Head of caudate nucleus (tissue), 42 donors: ENCODE measurements at places on chromosomes 6 and 20.

- DNase-seq, result no peak
These were observed 161.6 kb downstream of the QRSL1 start for GRCh38 chr6:106790935-106791334.

DNA sequence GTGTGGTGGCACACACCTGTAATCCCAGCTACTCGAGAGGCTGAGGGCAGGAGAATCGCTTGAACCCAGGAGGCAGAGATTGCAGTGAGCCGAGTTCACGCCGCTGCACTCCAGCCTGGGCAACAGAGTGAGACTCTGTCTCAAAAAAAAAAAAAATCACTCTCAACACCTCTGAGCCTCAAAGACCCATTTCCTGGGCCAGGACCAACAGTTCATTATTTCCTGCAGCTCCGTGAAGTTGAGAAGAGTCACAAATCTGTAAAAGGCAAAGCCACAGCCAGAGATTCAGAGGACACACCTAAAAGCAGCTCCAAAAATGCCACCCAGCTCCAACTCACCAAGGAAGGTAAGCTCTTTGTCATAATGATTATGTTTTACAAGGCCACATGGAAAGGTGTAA lies 15.2 kb upstream of the NOP56 start:
- DNase-seq, result no peak

DNA sequence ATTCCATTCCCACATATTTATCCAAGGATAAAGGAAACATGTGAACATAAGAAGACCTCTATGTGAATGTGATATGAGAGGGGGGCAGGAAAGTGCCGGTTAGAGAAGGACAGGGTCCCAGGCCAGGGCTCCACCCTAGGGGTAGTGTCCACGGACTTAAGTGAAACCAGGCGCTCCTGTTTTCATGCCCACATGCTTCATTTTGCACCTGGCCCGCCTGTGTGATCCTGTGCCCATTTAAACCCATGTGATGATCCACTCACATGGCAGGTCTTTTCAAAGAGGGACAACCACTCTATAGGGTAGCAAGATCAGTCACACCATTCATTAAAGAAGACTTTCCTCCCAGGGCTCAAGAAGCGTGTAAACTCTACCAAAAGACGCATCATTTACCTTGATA lies 865.3 kb upstream of the GJE1 start:
- DNase-seq, result no peak

- no peak for DNase-seq
These were observed 49.9 kb downstream of the PRDM1 start for GRCh38 chr6:106135911-106136571.

GRCh38 chr6:79373880-79374279 lies 139.4 kb upstream of the HMGN3 start:
- no peak for DNase-seq

DNA sequence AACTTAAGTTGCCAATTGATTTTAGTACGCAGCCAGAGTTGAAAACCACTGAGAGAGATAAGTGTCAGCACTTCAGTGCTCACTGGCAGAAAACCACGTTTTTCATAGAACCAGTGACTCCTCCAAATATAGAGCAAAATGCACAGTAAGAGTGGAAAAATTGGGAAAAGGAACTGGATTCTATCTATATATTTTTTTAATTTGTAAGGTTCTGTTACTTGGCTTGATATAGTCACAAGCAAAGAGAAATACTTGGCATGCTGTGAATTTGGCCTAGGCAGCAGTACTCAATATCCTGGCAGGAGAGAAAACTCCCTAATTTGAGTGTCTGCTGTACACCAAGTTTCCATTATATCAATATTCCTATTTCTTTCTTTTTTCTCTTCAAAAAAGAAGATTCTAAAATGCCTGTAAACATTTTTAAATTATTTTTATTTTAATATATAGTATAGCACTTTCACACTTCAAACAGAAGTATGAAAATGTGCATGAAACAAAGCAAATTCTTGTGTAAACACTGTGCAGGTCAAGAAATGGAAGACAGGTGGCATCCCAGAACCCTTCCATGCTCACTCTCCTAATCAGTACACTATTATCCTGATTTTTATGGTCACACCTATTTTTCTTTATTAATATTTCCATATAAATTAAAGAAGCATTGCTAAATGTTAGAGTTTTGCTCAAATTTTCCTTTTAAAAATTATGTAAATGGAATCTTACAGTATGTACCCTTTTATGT lies 561.8 kb upstream of the RNF217 start:
- no peak for DNase-seq

DNA sequence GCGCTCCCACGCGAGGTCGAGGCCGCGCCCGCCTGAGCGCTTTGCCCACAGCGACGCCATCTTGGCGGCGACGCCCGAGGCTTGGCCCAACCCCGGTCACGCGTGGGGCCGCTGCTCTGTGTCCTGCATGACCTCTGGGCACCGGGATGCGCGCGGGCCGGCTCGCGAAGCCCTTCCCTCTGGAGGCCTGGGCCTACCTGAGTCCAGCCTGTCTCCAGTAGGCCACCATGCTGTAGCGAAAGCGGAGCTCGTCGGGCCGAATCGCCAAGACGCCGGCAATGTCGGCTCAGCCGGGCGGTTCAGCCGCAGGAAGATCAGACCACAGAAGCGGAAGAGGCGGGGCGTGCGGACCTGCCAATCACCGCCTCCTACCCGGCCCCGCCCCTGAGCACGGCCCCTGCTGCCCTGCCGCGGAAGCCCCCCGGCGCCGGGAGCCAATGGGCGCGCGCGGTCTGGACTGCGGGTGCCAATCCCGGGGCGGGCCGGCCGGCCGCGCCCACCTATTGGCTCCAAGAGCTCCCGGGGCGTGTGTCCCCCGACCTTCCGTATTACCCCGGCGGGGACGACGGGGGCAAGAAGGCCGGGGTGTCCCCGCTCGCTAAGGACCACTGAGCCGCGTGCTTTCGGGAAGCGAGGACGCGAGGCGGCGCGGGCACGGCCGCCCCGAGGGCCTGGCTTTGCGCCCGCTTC lies at the start of gene ATP5F1E:
ATP5F1E (minus strand) TSS at position 313 of the 690 bp plus-strand sequence; CDS start at position 229, 84 bp downstream.
- peak; percentile 98 for DNase-seq
